ENCODE measurements at places on chromosomes 2 and 18.
A peak's percentile ranks its signal among the peaks of the same experiment; 100 is the strongest.

GRCh38 chr18:9989481-9989880 is 75.7 kb downstream of the VAPA start:
- DNase-seq, result no peak

DNA sequence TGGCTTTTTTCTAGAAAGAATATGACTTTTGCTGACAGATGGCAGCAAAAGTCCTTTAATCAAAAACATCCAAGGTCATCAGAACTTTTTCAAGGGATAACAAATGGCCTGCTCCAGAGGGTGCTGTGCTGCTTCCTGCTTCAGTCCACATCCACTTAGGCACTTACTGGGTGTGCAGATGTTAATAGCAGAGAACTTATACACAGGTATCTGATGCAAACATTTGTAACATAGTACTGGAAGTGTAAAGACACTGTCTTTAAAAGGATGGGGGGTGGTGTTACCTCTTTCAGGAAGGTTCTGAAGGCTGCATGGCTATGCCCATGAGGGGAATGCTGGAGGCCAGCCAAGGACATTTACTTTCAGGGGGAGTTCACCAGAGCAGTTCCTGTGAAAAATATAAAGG is 5.5 kb downstream of the HOXD8 start:
- DNase-seq, result no peak

- no peak for DNase-seq
These were observed 15.9 kb upstream of the CD28 start for GRCh38 chr2:203690441-203691047.

GRCh38 chr18:13377496-13377895 is 158.9 kb downstream of the LDLRAD4 start:
- no peak for DNase-seq

- DNase-seq, result no peak
These were observed 9.8 kb downstream of the RIOK3 start for GRCh38 chr18:23462876-23463275.

DNA sequence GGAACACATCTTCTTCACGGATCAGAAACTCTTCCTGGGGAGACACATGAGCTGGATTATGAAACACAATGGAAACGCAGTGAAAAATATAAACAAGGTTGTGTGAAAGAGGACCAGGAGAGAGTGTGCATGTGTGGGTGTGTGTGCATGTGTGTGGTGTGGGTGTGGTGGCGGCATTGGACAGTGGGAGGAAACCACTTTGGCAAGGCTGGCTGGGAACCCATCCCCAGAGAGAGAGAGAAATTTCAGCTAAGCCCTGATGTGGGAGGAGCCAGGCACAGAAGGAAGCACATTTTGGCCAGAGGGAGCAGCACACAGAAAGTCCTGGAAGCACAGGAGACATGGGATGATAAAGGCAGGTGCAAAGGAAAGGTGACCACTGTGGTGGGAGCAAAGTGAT is 147.6 kb upstream of the COPS8 start:
- DNase-seq, result no peak

DNA sequence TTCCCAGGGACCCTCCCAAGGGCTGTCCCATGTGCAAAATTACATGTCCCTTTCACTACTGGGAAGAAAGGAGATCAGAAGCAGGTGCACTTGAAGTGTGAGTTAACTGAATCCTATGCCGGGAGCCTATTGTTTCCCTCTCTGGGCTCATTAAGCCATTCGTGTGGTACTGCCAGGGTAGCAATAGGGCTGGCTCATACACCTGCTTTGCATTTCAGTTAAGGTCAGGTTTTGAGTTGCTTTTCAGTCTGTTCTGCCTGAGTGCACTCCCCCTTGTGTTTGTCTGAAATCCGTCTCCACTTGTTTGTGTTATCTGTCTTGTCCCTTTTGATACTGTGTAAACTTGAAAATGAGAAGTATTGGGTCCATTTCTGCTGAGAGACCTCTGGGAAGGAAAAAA is 1232.6 kb upstream of the NRXN1 start:
- peak; percentile 48 for DNase-seq

DNA sequence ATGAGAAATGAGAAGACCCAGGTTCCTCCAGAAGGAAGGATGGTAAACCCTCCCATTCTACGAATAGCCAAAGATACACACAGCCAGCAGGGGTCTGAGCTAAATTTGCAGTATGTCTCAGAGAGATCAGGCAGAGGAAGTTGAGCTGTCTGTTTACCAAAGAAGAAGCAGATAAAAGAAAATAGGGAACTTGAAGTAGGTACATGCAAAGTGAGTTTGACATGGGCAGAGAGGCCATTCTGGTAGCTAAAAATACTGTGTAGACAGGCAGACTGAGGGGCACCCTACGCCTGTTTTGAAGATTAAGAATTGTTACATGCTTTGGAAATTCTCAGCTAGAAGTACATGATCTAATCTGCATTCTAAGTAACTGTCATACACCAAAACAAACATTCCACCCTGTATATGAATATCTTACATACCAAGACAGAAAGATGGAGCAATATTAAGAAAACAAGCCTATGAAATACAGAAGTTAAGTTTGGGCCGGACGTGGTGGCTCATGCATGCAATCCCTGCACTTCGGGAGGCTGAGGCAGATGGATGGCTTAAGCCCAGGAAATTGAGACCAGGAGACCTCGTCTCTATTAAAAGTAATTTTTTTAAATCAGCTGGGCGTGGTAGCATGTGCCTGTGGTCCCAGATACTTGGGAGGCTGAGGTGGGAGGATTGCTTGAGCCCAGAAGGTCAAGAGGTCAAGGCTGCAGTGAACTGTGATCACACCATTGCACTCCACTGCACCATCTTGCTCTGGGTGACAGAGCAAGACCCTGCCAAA is 157.9 kb downstream of the ANKRD44 start:
- peak; percentile 95 for DNase-seq

DNA sequence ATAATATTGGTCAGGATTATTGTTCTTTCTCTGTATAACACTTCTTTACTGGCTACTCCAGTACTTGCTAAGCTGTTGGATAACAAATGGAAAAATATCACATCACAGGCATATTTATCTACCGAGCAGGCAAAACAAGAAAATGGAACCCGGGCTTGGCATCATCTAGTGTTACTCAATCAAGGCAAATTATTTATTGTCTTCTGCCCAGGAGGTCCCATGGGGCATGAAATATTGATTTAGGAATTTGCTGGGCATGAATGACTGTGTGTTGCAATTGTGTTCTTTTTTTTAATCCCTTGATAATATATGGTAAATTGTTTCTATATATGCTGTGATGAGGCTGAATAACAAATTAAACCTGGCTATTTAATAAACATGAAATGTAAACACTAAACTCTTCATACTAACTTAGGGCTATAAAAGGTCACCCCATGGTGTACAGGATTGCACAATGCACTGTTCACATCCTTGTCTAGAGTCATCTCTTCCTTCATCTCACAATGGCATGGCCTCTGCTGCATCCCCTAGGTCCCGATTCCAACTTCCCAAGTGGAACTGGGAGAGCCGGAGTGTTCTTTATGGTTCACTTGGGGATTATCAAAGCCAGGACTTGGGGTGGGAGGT is 2.2 kb upstream of the PARD3B start:
- no peak for DNase-seq
